ENCODE measurements at places on chromosomes 3 and 15. TPM values are rescaled to one million over a fixed set of nuclear protein-coding genes. Genes with fewer than 3 reads are reported as not detected.

LTK gene
- 0.18 TPM for total RNA-seq

DNA sequence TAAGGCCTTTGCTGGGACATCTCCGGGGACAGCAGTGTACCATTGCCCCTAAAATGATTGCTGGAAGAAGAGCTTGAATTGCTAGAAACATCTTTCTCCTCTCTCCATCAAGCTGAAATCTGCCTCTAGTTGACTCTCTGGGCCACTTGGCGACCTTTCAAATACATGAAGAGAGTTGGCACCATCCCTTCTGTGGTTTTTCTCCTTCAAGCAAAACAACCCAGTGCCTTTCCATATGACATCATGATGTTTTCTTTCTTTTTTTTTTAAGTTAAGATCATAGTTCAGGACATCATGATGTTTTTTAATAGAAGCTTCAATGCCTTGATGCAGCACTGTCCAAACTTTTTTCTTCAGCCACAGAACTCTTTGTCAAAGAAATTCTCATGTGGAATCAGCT lies 144.0 kb upstream of the PTPRG start:
- DNase-seq: no peak

CBLB gene
- total RNA-seq: 20.1 TPM

DNA sequence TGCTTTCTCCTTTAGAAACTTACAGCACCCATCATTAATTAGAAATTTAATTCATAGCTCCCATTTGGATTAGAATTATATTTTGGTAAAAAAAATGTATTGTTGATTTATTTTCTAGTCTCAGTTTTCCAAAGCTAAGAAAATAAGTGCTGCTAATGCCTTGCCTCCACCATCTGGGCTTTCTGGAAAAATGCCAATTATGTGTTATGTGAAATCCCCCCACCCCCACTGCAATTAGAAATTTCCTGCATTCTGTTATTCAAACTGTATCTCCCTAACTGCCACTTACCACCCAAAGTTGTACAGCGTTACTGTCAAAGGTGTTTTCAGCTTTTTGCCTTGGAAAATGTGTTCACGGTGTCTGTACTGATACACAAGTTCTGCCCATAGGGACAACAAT lies 617.2 kb upstream of the UBE2E2 start:
- no peak for DNase-seq

SH2D7 gene
- not detected for total RNA-seq

TNFSF10 gene
- total RNA-seq: 1.3 TPM

IL17RB gene
- total RNA-seq: under 0.01 TPM

GRCh38 chr3:170739410-170739809 lies 130.6 kb downstream of the RPL22L1 start:
- DNase-seq: no peak

ONECUT1 gene
- total RNA-seq: not detected

GRCh38 chr3:146513386-146514051 lies 30.9 kb downstream of the PLSCR1 start:
- peak; percentile 16 for DNase-seq

- no peak for DNase-seq
These were observed 8.5 kb upstream of the PLXND1 start for GRCh38 chr3:129614927-129615363.

DNA sequence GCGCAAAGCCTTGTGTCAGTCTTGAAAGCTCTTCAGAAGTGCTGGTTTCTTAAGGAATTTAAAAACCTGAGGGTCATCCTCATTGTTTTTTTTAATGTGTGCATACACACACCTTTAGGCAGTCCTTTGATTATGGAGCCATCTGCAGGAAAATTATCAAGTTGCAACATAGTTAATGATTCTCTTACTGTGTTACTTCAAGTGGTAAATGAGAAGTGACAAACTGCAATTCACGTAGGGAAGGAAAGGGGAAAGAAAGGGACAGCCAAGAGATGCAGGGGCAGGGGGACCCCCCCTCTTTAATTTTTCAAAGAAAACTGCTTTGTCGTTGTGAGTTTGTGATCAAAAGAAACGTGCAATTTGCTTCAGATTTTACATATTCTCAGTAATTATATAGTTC lies 162.4 kb upstream of the CGNL1 start:
- DNase-seq: peak; percentile 67

GRCh38 chr15:27650244-27650643 lies 448.9 kb downstream of the OCA2 start:
- DNase-seq: no peak

GOLGA8T gene
- not detected for total RNA-seq

- no peak for DNase-seq
These were observed 7.5 kb downstream of the C3orf22 start for GRCh38 chr3:126551121-126551838.

SEMA3G gene
- total RNA-seq: not detected

IVD gene
- total RNA-seq: 27.5 TPM

MYNN gene
- 33.1 TPM for total RNA-seq

DNA sequence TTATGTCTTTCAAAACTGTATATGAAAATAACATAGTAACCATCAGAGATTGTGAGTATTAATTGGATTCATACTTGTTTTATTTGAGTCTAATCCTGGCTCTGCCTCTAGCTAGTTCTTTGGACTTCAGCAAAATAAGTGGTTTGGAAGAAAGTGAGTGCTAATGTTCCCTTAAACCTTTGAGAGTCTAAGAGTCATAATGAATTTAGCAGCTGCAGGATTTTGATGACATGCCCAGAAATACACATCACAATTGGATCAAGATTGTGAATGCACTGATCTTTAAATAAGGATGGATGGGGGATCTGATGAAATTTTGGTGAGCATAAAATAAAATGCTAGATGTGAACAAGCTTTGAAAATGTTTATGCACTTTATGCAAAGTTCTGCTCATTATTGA lies 79.9 kb upstream of the FAM98B start:
- no peak for DNase-seq

- DNase-seq: no peak
These were observed 64.3 kb downstream of the OSTN start for GRCh38 chr3:191263365-191263764.

GRCh38 chr3:37216597-37217097 lies 42.3 kb upstream of the LRRFIP2 start:
- DNase-seq: no peak

DNA sequence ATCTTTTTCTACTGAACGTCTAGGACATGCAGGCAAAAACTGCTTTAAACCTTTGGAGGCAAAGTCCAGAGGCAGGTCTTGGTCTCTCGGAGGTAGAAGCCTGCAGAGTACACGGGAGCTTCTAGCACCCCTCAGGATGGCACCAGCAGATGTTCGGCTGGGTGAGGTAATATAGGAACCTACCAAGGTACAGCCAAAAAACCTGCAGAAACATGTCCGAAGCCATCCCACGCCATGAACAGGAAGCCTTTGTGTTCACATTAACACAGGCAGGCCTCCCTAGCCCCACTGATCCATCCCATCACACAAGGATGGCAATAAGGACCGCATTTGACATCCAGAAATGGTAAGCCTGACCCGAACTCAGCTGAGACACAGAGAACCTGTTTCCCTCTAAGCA lies 157.9 kb upstream of the HES1 start:
- DNase-seq: no peak

- no peak for DNase-seq
These were observed 309.9 kb downstream of the RPLP1 start for GRCh38 chr15:69762373-69763148.

PLSCR5 gene
- total RNA-seq: not detected

DNA sequence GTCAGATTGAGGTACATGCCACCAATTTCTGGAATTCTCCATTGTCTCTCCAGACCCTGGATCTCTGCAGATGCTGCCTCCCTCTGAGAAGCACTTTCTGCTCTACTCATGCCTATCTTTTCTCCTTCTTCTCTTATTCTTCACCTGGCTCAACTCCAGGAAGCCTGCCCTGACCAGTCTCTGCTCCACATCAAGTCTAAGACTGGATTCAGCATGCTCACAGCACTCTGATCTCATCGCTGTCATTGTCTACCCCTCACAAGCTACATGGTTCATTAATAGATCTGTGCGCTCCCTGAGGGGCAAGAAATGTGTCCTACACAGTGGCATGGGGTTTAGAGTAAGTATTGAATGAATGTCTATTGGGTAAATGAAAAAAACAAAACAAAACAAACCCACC lies 38.7 kb downstream of the CCR4 start:
- DNase-seq: no peak

RTP3 gene
- not detected for total RNA-seq

DNA sequence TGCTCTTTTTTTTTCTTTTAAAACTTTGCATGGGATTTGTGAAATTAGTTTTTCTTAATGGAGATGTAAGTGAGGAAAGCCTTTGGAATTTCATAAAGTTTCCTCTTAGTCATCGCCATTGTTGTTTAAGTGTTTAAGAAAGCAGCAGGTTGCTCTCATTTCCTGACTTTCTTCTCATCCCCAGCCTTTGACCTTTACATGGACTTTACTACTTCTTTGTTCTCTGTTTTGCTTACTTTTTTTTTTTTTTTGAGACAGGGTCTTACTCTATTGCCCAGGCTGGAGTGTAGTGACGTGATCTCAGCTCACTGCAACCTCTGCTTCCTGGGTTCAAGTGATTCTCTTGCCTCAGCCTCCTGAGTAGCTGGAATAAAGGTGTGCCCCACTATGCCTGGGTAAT lies 38.6 kb downstream of the FBXL2 start:
- DNase-seq: peak; percentile 73

SLC6A11 gene
- not detected for total RNA-seq

- no peak for DNase-seq
These were observed 29.0 kb upstream of the TBC1D5 start for GRCh38 chr3:17771177-17772017.

- peak; percentile 54 for DNase-seq
These were observed 45.4 kb downstream of the COMMD2 start for GRCh38 chr3:149706905-149707304.
